ENCODE measurements at places on chromosomes 2 and 18. TPM values are rescaled to one million over a fixed set of nuclear protein-coding genes. Genes with fewer than 3 reads are reported as not detected.

Gene ASIC4
- not detected for total RNA-seq

Gene AQP4
- 0.39 TPM for total RNA-seq

- DNase-seq = no peak
Observed at GRCh38 chr2:106025796-106026195, 168.3 kb downstream of the UXS1 start.

DNA sequence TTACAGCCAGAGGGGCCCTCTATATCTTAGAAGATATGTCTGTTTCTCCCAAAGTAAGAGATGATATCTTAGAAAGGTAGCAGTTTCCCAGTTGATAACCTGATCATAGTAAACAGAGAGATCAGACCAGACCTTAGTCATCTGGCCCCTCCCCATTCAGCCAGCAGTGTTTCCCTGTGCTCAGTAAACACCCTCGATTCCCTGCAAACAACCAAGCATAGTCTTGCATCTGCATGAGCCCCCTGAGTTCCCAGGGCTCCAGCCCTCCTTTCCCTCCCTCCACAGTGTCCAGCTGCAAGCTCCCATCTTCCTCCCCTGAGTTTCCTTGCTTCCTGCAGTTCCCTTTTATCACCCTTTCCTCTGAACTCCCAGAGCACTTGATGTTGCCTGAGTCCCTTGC is 20.3 kb downstream of the NRP2 start:
- no peak for DNase-seq

GRCh38 chr2:6370753-6371551 is 494.8 kb downstream of the CMPK2 start:
- no peak for DNase-seq

- DNase-seq = no peak
Observed at GRCh38 chr2:227602358-227602757, 3.7 kb downstream of the SCYGR2 start.

GRCh38 chr2:126663184-126663963 is 7.4 kb downstream of the GYPC start:
- no peak for DNase-seq

- DNase-seq = no peak
Observed at GRCh38 chr2:30414961-30415360, 32.1 kb upstream of the LCLAT1 start.

DNA sequence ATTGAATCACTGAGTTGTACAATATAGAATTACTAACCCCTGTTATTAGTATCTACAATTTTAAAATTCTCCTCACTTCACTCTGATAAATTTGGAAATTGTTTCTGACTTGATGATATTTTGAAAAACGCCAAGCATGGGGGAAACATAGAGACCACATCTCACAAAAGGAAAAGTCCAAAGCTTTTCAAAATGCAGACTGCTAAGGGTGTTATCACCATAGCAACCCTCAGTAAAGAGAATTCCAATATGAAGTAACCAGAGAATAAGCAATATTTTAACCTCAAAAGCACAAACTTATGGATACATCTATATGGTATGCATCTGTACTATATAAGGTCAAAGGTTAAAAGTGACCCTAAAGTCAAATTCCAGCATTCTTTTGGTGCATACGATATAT is 22.7 kb downstream of the LRP2 start:
- no peak for DNase-seq

DNA sequence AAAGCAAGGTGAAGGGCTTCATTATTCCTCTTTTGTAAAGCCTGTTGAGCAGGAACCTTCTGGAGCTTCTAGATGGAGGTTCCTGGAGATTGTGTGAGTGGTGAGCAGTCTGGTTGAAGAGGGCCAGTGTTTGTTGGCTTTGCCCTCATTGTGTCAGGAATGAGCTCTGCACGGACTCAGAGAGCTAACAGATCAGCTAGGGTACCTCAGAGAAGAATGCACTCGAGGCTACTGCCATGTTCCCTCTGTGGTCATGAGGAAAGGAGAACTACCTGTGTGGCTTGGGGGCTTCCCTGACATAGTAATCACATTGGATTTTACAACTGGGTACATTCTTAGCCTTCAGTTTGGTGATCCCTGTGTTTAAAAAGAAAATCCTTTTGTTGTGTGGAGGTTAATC is 46.6 kb downstream of the SPTBN1 start:
- no peak for DNase-seq

Data from H4 (cell line).